ENCODE measurements at places on chromosomes 7 and 10.

- no peak for DNase-seq
Measured at GRCh38 chr7:35430547-35431153, 176.8 kb upstream of the TBX20 start.

DNA sequence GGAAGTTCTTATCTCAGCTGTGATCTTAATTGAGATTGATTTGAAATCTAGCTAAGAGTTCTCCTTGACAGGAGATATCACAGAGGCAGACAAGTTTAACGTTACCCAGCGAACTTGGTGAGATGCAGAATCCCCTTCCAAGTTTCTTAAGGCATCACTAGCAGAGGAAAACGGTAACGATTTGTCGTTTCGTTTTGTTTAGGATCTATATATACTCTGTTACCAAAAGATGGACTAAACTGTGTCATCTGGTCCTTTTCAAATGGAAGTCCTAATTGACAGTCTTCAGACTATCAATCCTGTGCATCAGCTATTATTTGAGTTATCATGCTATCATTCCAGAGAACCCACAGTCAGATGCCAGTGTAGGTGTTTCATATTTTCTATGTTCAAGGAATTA is 316.7 kb upstream of the SORCS1 start:
- no peak for DNase-seq

- no peak for DNase-seq
Measured at GRCh38 chr10:92574548-92575261, 812 bp upstream of the IDE start.

- no peak for DNase-seq
Measured at GRCh38 chr7:43650457-43651052, 67.6 kb downstream of the STK17A start.

DNA sequence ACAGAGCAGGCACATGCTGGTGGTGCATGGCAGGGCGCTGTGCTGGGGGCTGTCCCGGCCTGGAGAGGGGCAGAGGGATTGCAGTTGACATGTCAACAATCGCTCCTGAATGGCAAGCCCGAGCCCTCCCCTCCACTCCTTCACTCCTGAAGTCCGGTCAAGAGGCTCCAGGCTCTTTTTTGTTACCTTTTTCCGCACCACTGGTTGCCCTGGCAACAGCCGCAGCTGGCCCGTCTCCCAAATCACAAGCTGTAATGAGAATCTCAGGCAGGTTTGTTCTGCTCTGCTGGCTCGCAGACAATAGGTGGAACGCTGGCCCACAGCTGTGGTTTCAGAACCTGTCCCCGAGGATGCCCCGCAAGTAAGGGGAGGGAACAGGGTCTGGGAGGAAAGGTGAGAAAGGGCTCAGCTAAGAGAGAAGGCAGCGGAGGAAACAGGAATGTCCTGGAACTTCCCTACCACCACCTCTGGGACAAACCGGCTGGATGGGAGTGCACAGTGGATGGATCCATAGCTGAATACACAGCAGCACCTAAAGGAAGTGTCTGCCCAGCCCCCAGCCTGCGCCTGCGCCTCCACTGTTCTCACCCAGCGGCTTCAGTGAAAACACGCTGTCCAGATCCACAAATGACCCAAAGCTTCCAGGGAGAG is 58.9 kb downstream of the CALML3 start:
- no peak for DNase-seq

GRCh38 chr7:89042940-89043339 is 247.4 kb upstream of the TEX47 start:
- DNase-seq: no peak

DNA sequence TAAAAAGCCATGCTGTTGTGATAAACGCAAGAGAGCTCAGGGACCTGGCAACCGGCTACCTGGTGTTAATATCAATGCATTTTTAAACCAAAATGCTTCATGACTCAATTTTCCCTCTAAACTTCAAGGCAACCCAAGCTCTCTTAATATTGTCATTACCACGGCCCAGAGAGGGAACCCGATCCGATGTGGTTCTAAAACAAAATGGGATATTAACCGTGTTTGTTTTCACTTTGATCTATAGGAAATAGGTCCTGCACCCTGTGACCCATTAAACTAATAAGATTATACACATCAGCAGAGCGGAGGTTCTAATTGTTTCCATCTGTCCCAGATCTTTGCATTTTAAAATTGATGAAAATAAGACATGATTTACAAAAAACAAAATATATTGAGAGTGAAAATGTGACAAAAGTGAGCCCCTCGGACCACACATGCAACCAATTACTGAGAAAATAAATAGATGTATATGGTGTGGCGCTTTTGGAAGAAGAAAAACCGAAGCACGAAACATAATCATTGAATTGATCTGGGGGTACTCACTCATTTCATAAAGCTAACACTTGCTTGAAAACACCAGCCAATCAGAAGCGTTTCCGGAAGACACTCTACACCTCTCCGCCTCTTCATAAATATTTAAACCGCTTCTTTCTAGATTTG is 290.3 kb upstream of the NFE2L3 start:
- DNase-seq: no peak

- no peak for DNase-seq
Measured at GRCh38 chr10:129936923-129937300, 27.2 kb downstream of the EBF3 start.

DNA sequence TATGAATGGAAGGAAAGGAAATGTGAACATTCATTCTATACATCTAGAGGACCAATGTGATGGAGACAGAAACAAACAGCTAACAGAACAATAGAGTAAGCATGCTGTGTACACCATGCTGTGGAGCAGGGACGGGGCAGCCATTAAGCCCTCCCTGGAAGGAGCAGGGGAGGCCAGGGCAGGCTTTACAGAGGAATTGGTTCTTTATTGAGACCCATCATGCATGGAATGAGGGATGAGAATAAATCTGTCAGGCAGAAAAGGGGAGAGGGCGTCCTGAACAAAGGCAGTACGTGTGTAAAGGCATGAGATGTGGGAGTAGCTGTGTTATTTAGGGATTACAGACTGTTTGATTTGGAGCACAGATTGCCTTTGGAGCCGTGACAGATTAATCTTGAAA is 35.2 kb downstream of the STK17A start:
- DNase-seq: no peak

GRCh38 chr10:118844731-118845521 is 90.2 kb upstream of the CACUL1 start:
- no peak for DNase-seq

DNA sequence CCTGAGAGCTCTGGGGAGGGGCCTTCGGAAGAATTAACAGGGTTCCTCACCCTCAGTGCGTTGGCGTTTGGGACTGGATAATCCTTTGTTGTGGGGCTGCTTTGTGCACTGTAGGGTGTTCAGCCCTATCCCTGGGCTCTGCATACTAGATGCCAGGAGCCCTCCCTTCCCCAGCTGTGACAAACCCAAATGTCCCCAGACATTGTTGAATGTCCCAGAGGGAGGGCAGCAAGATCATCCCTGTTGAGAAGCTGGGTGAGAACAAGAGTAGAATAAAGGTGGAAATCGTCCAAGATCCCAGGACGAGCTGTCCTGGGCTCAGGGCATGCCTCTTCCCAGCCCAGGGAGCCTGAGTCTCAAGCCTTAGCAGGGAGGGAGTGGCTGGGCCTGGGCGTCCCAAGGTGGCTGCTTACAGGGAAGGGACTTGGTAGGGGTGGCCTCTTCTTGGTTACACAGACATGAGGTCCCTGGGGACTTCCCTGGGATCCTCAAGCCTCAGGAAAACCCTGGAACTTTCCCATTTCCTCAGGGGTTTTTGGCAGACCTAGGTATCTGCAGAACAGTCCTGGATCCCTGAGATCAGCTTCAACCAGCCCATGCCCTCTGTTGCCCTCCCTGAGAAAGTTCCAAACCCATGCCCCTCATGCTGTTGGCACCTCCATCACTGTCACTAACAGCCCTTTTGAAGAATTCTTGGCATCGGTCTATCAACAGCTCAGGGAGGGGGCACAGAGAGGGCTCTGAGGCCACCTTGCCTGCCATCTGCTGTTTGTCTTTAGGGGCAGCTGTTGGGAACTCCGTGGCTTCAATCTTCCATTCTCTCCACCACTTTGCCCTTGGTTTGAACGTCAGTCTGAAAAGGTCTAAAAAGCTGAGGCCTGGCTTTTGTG is 53.7 kb downstream of the GOLGA7B start:
- no peak for DNase-seq

GRCh38 chr7:32952876-32953275 is 4.4 kb upstream of the FKBP9 start:
- no peak for DNase-seq

DNA sequence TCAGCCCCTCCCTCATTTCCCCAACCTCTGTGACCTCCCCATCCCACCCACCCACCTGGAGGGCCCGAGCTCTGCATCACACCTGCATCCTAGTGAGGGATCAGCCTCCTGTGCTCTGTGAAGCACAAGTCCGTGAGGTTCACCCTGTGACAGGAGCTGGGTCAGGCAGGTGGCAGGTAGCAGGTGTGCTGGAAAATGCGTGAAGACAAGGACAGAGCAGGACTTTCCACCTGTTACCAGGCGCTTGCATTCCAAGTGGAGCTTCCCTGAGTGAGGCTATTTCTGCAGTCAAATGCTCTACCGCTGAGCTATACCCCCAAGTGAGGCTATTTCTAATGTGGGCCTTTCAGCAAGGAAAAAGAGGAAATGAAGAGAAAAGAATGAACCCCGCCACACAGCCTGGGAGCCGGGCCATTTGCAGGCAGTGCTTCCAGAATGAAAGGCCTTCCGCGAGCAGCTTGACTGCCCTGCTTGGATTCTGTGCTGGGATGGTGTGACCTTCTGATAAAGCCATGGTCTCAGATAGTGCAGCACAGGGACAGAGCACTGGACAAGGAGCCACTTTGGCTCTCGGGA is 13.3 kb upstream of the CPXM2 start:
- no peak for DNase-seq

- no peak for DNase-seq
Measured at GRCh38 chr10:109411917-109412316, 511.4 kb downstream of the XPNPEP1 start.

DNA sequence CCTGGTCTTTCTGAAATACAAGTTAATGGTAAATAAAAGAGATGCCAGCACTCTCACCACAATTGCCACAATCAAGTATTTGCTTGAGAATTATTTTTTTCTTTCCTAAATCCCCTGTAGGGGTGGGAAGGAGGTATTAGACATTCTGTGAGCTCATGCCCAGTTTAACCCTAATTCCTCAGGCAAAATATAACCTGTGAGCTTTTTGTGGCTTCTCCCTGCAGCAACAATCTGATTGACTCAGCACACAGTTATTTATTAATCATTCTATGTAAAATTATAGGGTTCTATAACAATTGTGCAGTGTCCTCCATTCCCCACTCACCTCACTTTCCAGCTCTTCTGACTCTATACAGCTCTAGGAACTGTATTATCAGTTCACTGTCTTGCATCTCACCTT is 66.3 kb downstream of the GLI3 start:
- no peak for DNase-seq

GRCh38 chr10:69928339-69928738 is 124.3 kb upstream of the MACROH2A2 start:
- no peak for DNase-seq

DNA sequence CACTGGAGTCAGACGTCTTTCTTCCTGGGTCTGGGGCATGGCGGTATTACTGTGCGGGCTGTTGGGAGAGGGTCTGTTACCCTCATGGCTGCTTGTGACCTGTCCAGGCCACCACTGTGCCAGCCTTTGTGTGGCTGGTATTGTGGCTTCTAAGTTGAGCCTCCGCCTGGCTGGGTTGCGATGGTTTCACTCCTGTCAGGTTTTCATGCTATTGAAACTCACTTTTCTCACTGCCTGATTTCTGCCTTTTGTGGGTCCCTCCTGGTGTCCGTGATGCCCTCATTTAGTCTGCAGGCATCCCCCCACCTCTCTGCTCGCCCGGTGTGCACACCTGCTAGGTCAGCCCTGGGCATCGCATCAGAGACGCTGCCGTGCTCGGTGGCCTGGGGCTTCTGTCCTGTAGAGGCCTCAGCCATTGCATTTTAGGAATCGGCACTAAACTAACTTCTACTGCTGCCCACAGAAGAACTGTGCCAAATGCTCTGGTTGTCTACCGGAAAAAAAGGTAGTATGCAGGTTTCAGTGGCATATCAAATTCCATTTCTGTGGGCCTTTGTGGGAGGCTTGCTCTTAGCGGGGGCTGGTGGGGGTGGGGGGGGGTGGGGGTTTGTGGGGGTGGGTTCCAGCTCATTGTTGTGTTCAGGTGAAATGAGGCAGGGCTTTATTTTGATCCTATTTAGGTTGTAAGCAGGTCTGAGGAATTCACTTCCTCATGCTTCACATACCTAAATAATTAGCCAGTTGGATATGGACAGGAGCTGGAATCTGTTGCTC is 64.3 kb downstream of the MGMT start:
- DNase-seq: no peak

DNA sequence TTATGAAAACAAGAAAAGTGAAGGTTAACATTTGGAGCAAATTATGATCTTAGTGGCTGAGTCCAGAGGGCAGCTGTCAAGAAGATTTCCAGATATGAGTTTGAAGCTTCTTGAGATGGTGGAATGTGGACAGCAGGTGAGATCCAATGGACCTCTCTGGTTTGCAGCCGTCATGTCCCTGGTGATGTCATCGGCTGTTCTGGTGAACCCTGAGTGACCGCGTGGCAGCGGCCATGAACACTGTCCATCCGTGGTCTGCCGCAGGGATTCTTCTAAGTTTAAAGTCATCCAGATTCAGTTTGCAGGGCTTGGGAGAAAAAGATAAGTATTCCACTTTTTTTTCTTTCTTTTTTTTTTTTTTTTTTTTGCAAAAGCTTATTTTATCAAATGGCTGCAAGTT is 15.8 kb upstream of the VIPR2 start:
- DNase-seq: no peak

GRCh38 chr7:76428149-76428823 is 3.5 kb downstream of the ZP3 start:
- no peak for DNase-seq

DNA sequence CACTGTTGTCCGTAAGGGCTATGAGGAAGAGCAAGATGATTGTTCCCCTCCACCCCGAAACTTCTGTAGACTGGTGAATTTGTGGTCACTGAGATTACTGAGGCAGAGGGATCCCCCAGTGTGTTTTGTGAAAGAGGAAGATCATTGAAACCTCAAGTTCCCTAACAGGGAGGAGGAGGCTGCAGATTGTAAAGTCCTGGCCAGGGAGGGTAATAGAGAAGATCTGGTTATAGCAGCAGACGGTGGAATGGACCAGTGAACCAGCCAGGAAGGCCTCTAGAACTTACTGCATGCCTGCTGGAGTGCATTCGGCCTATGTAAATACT is 31.1 kb downstream of the LMTK2 start:
- DNase-seq: no peak

Data from C1 segment of cervical spinal cord (tissue), 14 donors.